ENCODE measurements at places on chromosomes 2 and 18.

DNA sequence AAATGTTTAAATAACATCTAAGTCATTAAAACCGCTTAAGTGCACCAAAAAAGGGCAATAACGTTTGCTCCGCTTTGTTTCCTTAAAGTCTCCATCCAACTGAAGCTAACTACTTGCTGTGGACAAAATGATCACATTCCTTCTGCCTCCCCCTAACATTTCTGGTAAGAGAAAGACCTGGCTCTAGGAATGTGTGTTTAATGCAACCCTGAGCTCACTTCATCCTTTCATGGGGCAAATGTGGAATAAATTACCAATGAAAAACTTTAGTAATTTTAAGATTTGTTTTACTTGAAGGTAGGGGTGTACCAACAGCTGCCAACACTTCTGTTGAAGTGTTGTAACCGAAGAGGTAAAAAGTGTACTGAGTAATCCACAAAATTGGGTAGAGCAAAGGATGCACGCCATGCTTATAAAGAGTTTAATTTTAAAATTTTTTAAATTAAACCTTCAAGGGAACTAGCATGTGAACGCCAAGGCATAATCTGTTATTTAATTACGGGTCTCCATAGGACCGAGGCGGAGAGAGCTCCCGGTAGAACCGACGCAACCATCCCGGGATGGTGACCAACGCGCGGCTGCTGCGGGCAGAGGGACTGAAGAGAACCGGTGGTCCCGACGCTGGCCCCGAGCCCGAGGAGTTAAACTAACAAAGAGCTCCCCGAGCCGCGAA lies 1.1 kb downstream of the HNRNPLL start:
- DNase-seq, result peak; percentile 58

GRCh38 chr2:64929333-64929732 lies 59.9 kb upstream of the SLC1A4 start:
- DNase-seq, result peak; percentile 29

- DNase-seq, result no peak
Measured at GRCh38 chr2:56195563-56195962, 11.8 kb downstream of the CCDC85A start.

- DNase-seq, result peak; percentile 53
Measured at GRCh38 chr2:17830053-17831034, 14.1 kb downstream of the MSGN1 start.

- no peak for DNase-seq
Measured at GRCh38 chr2:2464643-2465042, 133.6 kb upstream of the MYT1L start.

DNA sequence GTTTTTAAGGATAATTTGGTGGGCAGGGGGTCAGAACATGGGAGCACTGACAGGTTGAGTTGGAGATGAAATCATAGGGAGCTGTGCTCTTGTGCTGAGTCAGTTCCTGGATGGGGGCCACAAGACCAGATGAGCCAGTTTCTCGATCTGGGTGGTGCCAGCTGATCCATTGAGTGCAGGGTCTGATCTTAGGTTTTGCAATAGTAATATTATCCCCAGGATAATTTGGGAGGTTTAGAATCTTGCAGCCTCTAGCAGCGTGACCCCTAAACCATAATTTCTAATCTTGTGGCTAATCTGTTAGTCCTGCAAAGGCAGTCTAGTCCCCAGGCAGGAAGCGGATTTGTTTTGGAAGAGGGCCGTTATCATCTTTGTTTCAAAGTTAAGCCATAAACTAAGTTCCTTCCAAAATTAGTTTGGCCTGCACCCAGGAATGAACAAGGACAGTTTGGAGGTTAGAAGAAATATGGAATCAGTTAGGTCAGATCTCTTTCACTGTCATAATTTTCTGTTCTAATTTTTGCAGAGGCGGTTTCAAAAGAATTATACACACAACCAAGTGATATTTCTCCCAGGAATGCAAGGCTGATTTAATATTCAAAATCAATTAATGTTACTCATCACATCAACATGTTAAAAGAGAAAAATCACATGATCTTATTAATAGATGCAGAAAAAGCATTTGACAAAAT lies 23.0 kb downstream of the DBI start:
- peak; percentile 70 for DNase-seq

DNA sequence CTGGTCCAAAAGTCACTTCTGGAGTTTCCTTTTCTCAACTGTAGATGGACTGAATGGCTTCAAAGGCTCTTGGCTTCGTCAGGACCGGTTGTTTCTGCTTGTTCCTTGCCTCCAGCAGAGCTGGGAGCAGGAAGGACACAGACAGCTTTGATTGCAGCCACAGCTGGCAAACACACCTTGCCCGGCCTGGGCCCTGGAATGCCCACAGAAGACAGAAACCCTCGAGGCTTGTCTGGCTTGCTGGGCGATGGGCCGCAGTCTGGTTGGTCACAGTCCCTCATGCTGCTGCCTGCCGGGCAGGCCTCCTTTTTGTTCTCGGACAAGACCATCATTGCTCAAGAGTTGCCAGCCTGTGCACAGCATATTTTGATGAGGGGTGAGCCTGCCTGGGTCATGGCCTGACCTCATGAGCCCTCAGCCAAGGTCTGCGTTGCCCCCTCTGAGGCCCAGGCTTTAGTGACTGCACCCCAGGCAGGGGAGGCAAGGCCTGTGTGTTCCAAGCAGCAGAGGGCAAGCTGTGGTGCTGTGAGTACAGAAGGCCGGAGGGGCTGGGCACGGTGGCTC lies 37.8 kb downstream of the ATP6V1C2 start:
- no peak for DNase-seq

- peak; percentile 97 for DNase-seq
Measured at GRCh38 chr2:230793572-230794359, 71.0 kb upstream of the ITM2C start.

DNA sequence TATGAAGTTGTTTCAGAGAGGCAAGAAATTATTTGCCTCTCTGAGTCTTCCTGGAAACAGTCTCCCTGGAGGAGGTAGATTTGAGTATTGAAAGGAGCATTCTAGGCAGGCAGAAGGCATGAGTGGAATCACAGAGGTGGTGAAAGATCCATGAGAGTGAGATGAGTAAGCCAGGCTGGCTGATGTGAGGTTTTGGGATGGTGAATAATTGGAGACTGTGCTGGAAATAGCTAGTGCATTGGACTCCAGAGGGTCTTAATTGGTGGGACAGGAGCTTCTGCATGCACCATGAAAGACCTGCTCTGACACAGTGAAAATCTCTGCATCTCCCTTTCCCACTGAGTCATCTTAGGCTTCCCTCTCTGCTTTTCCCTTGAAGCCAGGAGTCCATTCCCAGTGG lies 46.3 kb downstream of the CDC42EP3 start:
- DNase-seq, result no peak

- DNase-seq, result no peak
Measured at GRCh38 chr2:110770959-110771431, 38.6 kb downstream of the ACOXL start.

DNA sequence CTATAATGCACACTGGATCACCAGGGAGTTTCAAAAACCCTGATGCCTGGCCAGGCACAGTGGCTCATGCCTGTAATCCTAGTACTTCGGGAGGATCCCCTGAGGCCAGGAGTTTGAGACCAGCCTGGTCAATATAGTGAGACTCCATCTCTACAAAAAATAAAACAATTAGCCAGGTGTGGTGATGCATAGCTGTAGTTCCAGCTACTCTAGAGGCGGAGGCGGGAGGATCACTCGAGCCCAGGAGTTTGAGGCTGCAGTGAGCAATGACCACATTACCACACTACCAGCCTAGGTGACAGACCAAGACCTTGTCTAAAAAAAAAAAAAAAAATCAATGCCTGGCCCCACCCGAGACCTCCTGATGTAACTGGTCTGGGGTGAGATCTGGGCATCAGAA lies 137.2 kb downstream of the MTCL1 start:
- DNase-seq, result no peak

DNA sequence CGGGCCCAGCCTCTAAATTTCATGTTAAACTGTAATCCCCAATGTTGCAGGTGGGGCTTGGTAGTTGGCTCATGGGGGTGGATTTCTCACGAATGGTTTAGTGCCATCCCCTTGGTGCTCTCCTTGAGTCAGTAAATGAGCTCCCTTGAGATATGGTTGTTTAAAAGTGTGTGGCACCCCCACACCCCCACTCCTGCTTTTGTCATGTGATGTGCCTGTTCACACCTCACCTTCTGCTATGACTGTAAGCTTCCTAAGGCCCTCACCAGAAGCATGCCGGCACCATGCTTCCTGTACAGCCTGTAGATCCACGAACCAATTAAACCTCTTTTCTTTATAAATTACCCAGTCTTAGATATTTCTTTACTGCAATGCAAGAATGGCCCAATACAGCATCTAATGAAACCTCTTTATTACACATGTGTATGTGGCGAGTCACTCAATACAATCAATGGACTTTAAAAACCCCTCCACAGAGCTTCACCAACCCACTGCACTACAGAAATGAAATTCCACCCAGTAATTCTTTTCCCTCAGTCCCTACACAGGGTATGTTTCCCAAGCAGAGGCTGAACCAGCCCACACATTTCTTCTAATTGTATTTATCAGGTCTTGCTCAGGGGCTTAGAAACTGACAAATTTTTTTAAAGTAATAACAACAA lies 47.3 kb downstream of the WDFY1 start:
- DNase-seq, result no peak

DNA sequence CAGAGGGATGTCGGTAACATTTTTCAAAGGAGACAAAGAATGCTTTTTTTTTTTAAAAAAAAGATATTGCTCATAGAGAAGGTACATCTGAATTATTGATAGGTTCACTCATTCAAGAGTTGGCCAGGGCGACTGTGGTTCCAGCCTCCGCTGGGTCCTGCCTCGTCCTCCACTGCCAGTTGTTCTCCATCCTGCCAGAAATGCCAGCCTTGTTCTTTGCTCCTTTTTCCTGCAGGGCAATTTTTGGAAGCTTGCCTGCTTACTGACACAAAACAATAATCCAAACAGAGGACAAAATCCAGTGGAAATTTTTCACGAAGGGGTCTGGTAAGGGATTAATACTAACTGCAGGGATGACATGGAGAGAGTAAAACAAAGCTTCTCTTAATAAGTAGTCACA lies 1113.0 kb downstream of the CBLN2 start:
- no peak for DNase-seq

- no peak for DNase-seq
Measured at GRCh38 chr18:62976227-62976626, 260.9 kb downstream of the PHLPP1 start.

DNA sequence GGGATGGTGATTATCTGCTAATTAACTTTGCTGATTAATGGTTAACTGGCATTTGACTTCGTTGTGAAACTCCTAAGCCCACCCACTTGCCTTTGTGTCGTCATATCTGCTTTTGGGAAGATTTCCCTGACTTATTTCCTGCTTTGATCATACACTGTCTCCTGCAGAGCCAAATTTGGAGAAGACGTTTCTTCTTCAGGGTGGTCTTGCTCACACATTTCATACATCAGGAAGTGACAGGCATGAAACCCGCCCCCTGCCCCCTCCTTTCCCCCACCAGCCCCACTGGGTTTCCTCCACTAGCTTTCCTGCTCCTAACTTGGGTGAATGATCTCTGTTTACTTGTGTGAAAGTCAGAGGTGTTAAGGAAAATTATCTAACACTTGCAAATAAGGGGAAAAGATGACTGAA lies 300.1 kb downstream of the TSN start:
- no peak for DNase-seq

Data from NB4 (cell line).